ENCODE measurements at places on chromosomes 5 and 9.

DNA sequence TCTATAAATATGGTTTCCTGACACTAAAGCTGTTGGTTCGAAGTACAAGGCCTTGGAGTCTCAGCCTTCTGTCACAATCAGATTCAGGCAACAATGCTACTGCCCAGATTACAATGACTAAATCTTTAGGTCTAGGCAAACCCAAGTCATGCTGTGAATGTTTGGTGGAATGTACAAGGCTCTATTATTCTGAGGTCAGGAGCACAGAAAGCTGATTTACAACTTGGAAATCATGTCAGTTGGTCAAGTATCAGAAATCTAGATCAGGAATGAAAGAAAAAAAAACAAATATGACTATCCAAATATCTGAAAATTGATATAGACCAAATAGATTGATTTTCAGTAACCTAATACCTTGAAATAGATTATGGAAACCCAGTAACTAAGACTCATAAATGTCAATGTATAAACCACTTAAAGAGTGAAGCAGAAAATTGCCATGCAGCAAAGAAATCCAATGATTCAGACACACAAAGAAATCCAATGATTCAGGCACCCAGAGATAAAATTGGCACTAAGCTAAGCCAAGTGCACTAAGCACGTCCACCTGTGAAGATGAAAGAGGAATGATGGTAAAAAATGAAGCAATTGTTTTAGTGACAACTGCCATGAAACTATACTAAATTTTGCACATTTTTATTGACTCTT, 588.0 kb upstream of the TUSC1 start:
- no peak for DNase-seq

DNA sequence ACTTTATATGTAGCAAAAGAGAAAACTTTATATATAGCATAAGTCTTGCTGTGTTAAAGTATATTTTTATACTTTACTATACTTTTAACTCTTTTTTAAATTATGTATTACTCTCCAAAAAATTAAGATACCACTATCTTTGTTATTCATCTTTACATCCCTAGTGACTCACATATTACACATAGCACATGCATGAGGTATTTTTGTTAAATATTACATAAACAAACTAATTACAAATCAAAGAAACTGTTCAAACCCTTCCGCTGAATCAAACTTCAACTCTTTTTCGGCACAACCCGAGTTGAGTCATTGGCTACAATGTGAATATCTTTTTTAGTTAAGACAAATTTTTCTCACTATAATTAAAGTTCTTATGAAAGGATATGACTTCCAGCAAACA, 32.1 kb downstream of the NADK2 start:
- DNase-seq: no peak

DNA sequence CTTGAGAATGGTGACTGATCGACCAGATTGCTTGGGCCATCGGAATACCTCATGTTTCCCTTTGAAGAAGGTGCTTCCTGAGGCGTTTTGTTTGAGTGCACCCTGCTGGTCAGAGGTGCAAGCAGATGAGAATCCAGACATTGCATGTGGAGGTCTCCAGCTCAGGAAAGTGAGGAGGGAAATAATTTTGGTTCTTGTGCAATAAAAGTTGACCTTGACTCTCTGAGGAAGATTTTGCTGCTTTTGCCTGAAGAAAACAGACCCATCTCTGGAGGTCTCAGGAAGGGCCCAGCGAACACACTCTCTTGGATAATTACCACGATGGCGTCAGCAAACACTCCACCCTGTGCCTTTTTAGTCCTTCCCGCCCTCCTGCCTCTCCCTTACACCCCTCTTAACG, 69.7 kb downstream of the GRAMD2B start:
- DNase-seq: no peak

DNA sequence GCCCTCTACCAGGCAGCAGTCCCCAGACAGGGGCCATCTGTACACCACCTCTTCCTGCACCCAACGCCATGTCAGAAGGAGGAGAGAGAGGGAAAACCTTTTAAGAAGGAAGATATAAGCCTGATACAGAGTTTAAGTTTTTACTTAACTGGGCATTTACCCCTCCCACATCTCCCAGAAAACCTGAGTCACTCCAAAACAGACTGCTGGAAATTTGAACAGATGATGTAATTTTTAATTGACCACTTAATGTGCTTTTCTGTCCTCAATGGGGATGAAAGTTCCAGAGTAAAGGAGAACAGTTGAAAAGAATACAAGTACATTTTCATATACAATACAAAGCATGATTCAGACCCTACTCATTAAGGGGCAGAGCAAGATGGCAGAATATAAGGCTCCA, 63.9 kb downstream of the TTC39B start:
- DNase-seq: no peak

DNA sequence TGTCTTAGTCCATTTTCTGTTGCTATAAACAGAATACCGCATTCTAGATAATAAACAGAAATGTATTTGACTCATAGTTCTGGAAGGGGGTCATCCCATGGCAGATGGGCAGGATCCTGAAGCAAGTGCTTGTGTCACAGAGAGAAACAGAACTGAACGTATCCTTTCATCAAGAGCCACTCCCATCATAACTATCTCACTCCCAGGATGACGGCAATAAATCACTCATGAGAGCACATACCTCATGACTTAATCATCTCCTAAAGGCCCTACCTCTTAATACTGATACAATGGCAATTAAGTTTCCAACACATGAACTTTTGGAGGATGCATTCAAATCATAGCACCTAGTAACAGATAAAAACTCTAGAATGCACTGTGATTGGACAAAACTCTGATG, 142.9 kb downstream of the CAMK4 start:
- DNase-seq: no peak

DNA sequence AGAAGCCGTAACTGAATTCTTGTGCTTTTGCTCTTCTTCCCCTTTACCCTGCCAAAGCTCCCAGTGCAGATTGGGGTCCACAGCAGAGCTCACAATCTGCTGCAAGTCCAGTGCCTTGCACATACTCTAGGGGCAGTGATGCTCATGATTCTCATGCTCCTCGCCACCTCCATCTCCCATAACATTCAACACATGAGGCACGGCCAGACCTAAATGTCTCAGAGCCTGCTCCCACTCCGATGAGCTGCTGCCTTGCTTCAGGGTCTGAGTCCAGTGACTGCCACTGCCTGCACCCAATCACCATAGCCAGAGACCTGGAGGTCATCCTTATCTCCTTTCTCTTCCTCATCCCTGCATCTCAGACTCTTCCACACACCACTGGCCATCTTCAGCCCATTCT, 10.5 kb downstream of the CSF1R start:
- DNase-seq: peak; percentile 39

GRCh38 chr9:100714372-100715099, 136.7 kb downstream of the CAVIN4 start:
- DNase-seq: peak; percentile 82

- DNase-seq: no peak
These were observed 617 bp downstream of the SLC9A3 start for GRCh38 chr5:523441-524222.

DNA sequence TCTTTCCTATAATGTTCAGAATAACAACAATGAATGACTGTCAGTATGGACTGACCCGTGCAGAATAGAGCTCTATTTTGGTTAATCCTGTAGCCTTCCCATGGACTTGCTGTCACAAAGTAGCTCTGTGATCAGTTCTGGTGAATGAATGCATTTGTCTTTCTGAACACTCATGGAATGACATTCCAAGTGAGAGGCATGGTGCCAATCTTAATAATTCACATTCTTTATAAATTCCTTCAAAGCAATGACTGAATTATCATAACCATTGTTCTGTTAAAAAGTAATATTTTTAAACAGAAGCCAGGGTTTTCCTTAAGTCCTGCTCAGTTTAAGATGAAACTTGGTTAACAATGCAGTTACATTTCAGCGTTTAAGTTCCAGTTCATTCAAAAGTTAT, 360.5 kb downstream of the ICE1 start:
- DNase-seq: no peak

DNA sequence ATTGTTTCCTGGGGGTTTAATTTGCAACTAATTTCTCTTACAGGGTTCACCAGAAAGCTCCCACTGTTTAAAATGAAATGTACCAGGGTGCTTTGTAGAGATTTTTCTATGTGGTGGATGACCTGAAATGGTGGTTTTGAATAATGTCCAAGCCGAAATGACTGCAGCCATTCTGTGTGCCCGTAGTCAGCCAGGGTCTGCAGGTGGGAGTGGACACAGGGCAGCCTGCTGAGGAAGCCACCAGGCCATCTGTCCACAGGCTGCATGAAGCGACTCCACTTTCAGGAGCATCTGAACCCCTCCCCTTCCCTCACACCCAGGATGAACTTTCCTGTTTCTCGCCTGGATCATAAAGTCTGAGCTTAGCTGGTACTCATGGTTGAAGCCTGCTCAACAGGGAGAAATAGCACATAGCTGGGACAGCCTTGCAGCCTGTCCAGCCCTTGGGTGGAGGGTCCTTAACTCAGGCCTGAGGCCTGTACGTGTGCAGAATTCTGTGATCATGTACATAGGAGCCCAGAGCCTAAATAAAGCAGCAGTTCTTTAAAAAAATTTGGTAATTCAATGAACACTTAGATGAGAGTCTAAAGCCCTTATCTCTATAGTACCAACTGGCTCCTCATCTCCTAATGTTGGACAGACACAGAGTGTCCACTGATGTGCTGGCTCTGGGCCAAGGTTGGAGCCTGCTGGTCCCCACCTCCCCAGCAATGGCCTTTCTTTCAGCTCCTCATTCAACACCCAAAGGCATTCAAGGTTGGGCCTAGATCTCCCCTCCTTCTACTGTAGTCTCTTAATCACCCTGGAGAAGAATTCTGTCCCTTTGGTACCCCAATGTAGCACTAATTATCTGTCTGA, 72.8 kb downstream of the SHB start:
- DNase-seq: no peak

DNA sequence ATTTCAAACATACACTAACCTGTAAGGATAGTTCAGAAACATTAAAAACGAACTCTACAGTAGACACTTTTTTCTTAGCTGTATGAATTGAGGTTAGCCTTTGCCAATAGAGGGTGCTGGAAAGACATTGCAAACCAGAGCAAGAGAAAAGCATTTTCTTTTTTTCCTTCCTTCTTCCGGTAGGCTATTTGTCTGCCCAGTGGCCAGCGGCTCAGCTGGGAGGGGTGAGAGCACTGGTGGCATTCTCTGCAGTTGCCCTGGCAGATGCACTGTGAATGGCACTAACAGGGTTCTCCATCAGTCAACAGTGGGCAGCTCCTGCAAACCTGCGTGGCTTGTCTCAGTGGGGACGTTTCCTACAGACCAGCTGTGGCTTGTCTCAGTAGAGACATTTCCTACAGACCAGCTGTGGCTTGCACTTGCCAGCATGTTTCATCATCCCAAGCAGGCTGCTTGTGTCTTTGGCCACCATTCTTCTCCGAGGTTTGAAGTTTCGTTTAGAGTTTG, 984.5 kb upstream of the CDH18 start:
- DNase-seq: peak; percentile 59

All from ecto neural progenitor cell (in vitro differentiated cells).